H54 (cell line): ENCODE measurements at places on chromosomes 3 and 15.

DNA sequence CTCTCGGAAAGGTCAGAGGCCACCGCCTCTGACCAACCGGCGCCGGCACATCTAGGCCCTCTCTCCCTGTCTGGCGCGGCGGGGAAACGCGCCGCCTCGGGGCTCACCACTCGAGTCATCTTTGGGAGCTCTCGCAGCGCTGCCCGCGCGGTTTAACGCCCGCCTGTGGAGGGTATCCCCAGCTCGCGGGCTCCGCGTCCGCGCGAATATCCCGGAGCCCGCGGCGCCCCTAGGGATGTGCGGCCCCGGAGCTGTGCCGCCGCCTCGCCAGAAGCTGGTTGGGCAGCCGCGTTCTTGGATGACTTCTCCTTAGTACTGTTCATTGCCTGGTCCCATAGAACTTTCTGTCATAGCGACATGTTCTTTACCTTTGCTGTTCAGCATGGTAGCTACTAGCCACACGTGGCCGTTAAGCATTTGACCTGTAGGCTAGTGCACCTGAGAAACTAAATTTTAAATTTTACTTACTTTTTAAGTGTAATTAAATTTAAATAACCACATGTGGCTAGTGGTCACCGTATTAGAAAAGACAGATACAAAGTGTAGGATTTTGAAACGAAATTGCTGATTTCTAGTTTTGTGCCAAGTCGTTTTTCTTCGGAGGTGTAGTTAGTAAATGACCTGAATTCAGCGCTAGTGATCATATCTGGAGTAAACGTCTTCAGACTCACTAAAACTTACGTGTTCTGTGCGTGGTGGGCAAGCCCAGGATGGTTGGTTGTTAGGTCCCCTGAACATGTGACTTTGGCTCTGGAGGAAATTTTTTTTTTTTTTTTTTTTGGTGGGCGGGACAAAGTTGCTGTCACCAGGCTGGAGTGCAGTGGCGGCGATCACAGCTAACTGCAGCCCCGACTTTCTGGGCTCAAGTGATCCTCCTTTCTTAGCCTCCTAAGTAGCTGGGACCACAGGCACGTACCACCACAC, 835 bp downstream of the ARIH2 start:
- DNase-seq, result peak; percentile 50

- no peak for DNase-seq
Measured at GRCh38 chr15:99731336-99732123, 1.7 kb downstream of the LYSMD4 start.

DNA sequence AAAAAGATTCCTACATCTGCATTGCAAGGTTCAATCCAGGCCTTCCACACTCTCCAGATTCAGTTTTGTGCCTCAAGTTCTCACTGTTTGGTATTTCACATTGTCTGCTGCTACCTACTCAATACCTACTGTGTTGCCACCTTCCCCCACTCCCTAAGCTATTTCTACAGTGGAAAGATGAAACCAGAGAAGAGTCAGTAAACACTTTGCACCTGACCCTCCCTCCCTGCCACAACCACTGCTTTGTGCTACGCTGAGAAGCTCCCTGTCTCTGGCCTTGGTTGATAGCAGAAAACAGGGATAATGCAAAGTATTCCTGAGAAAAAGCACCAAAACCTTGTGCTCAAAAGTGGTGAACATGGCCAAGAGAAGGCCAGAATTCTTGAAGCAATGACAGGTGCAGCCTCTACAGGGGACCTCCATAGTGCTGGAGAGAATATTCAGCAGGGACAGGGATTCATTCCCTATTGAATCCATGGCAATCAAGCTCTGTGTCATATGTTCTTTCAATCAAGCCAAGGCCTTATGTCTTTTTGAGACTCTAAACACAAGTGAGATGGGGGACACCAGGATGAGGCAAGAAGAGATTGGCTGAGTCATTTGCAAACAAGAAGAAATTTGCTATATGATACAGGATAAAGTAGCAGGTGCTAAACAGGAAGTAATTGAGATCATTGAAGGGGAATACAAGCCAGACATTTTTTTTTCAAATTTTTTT, 83.5 kb upstream of the LIPC start:
- DNase-seq, result no peak

- no peak for DNase-seq
Measured at GRCh38 chr3:139772539-139773500, 95.0 kb upstream of the NMNAT3 start.

GRCh38 chr3:101529816-101530685, 17.0 kb upstream of the SENP7 start:
- DNase-seq, result no peak

- no peak for DNase-seq
Measured at GRCh38 chr3:169458752-169459151, 204.8 kb downstream of the MECOM start.

DNA sequence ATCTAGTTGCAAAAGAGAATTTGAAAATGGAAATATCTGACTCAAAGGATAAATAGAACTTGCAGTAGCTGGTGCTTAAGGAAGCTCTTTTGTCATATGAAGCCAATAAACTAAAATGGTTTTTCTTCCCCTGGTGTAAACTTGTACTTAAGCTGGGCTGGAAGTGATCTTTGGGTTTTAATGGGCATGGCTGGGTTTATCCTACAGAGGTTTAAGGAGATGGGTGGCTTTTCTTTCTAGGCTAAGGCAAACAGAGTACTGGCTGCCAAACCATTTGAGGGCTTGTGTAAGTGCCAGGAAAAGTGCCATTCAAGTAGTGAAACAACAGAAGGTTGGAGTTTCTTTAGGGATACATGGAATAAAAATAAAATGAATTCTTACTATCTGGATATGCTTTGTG, 12.1 kb upstream of the UTS2B start:
- DNase-seq, result no peak

GRCh38 chr15:63043335-63044076, 959 bp downstream of the TPM1 start:
- no peak for DNase-seq

DNA sequence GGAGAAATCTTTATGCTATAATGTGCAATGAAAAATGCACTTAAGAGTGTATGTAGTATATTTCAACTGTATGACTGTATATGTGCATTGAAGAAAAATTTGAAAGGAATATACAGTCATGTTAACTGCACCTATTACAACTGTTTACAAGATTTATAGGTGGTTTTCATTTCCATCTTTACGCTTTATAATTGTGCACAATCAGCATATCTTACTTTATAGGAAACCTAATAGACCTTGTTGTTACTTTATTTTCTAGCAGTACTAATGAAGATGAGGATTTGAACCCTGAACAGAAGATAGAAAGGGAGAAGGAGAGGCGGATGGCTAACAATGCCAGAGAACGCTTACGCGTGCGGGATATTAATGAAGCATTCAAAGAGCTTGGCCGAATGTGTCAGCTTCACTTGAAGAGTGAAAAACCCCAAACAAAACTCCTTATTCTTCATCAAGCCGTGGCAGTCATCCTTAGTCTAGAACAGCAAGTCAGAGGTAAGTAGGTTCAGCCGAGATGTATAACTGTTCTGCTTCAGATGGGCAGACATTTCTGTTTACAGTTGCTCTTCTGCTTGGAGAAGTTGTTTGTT, 103.4 kb upstream of the CGNL1 start:
- no peak for DNase-seq

DNA sequence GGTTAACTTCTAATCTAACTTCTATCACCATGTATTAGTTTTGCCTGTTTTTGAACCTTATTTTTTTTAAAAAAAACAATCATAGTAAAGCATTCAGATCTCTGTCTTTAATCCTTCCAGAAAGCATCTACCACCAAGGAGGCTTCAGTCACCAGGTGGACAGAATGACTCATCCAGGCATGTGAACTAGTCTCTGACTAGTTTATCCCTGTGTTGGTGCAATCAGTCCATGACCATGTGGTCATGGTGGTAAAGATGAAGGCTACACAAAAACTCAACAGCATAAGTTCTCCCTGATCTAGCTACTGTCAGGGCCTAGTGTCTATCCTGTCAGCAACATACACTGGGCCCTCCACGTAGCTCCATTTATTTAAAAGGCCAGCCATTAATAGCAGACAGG, 750.6 kb downstream of the AGBL1 start:
- no peak for DNase-seq

- DNase-seq, result no peak
Measured at GRCh38 chr3:141127344-141128125, 76.4 kb downstream of the SPSB4 start.

- no peak for DNase-seq
Measured at GRCh38 chr3:74614107-74614967, at the start of gene CNTN3. CNTN3 (minus strand) TSS chr3:74614659; CDS start chr3:74521112, 93,547 bp downstream.

- no peak for DNase-seq
Measured at GRCh38 chr3:61092870-61093269, 158.4 kb downstream of the FHIT start.

- no peak for DNase-seq
Measured at GRCh38 chr15:68424754-68425390, 7.1 kb downstream of the ITGA11 start.

- no peak for DNase-seq
Measured at GRCh38 chr15:38524156-38524555, 40.5 kb downstream of the RASGRP1 start.

DNA sequence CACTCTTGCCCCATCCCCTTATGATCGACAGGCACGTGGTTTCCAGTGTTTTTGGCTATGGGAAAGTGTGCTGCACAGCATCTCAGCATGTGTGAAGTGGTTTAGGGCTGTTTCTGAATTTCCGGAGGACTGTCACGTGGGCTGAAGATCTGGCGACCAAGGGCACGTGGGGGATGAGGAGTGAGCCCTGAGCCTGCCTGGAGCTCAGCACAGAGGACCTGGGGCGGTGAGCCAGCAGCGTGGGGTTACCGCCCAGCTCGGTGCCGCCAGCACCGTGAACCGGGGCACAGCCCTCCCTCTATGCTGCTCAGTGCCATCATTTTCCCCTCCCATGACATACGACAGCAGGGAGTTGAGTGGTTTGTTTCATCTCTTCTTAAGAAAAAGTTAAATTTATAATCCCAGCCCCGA, 150.2 kb downstream of the DNAJB8 start:
- no peak for DNase-seq

DNA sequence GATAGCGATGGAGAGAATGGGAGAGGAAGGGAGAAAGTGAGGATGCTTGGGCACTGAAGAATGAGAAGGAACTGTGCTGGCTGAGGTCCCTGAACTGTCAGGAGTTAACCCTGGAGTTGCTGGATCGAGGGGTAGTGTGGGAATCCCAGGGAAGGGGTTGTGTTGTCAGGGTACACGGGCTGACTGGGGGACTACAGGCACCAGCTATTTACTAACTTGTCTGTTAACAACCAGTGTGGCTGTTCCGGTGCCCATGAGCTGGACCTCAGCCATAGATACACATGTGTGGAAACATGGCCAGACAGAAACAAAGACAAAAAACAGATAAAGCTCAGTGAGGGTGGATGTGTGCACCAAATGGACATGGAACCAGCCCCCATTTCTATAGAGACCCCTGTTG, 55.1 kb downstream of the GASK1A start:
- no peak for DNase-seq

DNA sequence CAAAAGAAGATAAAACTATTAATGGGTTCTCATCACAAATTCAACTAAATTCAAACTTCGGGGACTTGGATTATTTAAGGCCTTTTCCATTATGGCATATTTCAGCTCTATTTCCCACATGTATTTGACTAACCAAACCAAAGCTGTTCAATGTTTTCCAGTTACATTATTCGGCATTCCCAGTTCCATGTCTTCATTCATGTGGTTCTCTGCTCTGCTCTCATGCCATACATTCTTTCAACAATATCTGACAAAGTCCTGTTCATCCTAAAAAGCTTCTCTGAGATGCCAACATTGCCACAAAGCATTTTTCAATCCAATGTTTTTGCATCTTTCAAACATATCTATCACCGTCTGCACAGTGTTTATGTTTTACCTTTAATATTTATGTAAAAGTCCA, 141.4 kb downstream of the GREM1 start:
- no peak for DNase-seq

DNA sequence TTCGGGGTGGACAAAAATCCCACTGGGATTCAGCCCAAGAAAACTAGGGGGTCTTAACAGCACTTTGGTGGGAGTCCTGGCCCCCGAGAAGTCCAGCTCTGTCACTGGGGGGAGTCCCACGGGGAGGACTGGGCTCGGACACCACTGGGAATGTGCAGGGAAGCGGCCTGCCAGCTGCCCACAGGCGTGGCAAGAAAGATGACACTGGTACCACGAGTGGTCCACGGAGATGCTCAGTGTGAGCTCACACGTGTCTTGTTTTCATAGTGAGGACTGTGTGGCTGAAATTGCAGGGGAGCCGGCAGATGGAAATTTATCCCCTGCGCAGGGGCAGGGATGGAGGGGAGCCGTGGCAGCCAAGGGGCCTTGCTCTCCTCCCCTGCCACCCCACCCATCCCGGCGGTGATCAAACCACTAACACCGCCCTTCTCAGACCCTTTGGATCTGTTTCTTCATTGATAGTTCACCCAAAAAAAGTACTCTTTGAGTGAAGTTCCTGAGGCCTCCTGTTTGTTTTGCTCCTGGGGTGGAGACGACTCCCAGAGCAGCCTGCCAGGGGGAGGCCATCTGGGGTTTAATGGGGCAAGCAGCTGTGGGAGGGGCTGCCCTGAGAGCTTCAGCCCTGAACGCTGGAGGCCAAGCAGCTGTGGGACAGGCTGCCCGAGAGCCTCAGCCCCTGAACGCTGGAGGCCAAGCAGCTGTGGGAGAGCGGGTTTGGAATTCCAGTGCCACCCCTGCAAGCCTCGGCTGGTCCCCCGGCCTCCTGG, 130.9 kb downstream of the LRRK1 start:
- no peak for DNase-seq

DNA sequence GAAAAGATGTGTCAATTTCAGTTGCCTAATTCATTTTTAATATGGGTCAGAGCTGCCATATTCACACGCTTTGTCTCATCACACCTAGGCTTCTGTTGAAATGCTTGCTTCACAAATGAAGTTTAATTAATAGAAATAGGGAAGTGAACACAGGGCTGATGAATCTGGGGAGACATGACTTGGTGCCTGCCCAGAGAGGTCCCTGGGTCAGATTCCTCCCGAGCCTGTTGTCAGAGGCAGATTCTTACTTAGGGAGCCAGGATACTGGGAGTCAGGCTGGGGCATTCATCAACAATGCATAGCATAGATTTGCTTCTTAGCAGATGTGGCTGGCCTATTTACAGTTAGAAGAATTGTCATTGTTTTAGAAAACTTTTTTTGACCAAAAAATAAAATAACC, 90.6 kb downstream of the CACNA1D start:
- DNase-seq, result no peak

DNA sequence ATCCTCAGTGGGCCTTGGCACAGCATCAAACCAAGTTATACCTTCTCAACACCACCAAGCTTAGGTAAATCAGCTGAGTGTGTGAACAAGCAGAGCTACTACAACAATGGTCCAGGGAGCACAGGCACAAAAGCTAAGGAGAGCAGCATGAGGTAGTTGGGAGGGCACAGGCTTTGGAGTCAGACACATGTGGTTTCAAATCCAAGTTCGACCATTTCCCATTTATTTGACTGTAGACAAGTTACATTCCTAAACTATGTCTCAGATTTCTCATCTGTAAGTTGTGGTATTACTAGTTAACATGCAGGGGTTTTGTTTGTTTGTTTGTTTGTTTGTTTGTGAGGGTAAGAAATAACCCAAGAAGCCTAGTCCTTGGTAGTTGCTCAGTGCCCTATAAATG, 46.9 kb downstream of the MLH1 start:
- DNase-seq, result no peak

DNA sequence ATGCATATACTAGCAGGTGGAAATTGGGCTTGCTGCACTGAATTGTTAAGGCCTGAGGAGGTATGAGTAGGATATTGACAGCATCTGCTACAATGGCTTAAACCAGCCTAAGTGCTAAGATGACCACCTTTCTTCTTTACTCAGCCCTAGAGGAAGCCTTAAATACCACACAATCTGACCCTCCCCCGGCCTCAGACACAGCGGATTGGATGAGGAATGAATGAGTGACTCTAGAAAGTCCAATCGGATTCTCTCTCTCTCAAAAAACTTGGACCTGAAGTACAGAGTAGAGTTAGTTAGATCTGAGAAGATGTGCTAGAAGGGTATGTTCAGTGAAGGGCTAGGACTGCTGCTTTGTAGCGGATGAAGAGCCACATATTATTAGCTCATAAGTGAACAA, 39.9 kb upstream of the C3orf49 start:
- no peak for DNase-seq
